ENCODE measurements at places on chromosomes 4 and X. TPM values are rescaled to one million over a fixed set of nuclear protein-coding genes. Genes with fewer than 3 reads are reported as not detected.

GRCh38 chrX:39227371-39227770 is 426.1 kb downstream of the MID1IP1 start:
- DNase-seq: no peak

Gene MAGEB17
- 0.13 TPM for polyA plus RNA-seq

DNA sequence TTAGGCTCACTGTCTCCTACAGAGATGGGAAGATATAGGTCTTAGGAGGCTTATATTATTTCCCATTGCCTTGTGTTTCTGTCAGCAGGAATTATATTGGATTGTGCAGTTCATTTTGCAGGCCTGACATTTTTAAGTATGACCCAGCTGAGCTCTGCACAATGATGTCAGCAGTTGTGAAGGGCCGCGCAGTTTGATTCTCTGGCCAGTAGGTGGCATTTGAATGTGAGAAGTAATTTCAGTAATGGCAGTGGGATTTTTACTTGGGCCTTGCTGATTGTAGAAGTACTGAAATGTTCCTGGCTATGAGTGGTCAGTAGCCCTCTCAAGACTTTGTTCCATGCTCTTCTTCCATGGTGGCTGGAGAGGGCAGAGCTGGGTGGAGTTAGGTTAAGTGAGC is 247.2 kb upstream of the MTMR8 start:
- no peak for DNase-seq

GRCh38 chr4:120156120-120156718 is 89.6 kb upstream of the MAD2L1 start:
- DNase-seq: peak; percentile 68

- DNase-seq: no peak
Observed at GRCh38 chr4:82293304-82293703, 80.5 kb downstream of the HNRNPD start.

Gene CACNA1F
- not detected for polyA plus RNA-seq

Data from hindlimb muscle (tissue), 1 donor.